PC-3 (cell line): ENCODE measurements at places on chromosomes 3 and 15. TPM values are rescaled to one million over a fixed set of nuclear protein-coding genes. Genes with fewer than 3 reads are reported as not detected.

Gene FBXO22
- total RNA-seq: 41.1 and 51.4 TPM in 2 replicates

Gene TGM4
- 0.46 and 1.2 TPM in 2 replicates for total RNA-seq

Gene FANCD2
- 58.7 and 67.9 TPM in 2 replicates for total RNA-seq

Gene RYR3
- not detected in 2 replicates for total RNA-seq

Gene ACTC1
- total RNA-seq: not detected in 2 replicates

Gene MME
- total RNA-seq: 1.2 and 3.1 TPM in 2 replicates

Gene C3orf20
- total RNA-seq: not detected in 2 replicates

- no peak for DNase-seq
These were observed 458 bp upstream of the STAC start for GRCh38 chr3:36379872-36380220.

DNA sequence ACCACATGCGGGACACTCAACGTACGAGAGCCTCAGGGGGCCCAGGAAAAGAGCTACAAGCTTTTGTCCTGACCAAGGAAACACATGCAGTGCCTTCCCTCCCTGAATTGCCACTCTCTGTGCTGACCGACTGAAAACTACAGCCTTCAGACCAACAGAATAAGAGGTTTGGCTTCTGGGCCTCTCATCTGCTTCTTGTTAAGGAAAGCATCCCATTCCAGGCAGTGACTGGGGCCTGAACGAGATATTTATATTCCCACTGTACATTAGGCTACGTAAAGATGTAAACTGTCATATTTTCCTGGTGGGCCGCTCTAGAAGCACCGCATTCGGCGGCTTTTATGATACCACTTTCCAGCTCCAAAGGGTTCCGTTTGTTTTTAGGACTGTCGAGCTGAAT lies 208.9 kb upstream of the TPM1 start:
- no peak for DNase-seq

- DNase-seq: no peak
These were observed 43.6 kb downstream of the TBC1D2B start for GRCh38 chr15:78033864-78034263.

DNA sequence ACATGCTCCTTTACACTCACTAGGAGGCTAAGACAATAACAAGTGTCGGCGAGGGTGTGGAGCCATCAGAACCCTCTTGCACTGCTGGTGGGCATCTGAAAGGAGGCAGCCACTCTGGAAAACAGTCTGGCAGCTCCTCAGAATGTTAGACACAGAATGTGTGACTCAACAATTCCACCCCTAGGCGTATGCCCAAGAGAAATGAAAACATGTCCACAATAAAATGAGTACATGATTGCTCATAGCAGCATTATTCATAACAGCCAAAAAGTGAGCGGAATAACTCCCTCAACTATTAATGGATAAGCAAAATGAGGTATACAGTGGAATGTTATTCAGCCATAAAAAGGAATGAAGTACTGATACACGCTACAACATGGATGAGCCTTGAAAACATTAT lies 57.8 kb downstream of the WNT7A start:
- DNase-seq: peak; percentile 98

DNA sequence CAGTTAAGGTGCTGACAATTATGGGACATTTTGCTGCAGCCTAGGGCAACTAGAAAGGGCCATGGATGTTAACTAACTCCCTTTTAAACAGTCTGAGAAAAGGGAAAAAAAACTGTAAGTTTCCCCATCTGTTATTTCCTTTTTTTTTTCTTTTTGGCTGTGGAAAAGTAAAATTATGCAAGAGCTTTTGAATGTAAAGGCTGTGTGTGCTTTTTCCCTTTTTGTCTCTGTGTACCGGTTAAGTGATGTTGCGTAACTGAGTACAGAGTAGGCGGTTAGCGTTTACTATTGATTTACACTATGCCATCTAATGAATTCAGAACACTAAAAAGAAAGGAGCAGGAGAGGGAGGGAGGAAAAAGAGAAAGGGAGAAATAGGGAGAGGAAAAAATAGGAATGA lies 403.6 kb downstream of the TIGIT start:
- no peak for DNase-seq

- peak; percentile 94 for DNase-seq
These were observed 253.5 kb upstream of the CTDSPL start for GRCh38 chr3:37608061-37608702.

DNA sequence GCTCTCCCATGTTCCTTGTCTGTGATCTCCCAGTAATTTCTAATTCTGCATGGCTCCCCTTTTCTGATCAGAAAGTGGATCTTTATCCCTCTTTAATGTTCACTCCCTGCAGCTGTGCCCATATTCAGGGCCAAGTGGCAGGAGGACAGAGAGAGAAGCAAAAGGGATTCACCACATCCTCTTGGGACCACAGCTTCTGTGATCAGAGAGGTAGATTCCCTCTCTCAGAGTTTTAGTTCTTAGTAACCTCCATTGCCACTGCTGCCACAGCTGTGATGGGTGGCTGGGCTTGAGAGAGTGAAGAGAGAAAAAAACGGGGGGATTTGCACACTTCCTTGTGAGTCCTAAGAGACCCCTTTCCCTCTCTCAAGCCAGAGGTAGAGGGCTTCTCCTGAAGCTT lies 49.2 kb downstream of the GLCE start:
- DNase-seq: no peak

- peak; percentile 40 for DNase-seq
These were observed 41.0 kb downstream of the ABHD2 start for GRCh38 chr15:89129123-89129815.

DNA sequence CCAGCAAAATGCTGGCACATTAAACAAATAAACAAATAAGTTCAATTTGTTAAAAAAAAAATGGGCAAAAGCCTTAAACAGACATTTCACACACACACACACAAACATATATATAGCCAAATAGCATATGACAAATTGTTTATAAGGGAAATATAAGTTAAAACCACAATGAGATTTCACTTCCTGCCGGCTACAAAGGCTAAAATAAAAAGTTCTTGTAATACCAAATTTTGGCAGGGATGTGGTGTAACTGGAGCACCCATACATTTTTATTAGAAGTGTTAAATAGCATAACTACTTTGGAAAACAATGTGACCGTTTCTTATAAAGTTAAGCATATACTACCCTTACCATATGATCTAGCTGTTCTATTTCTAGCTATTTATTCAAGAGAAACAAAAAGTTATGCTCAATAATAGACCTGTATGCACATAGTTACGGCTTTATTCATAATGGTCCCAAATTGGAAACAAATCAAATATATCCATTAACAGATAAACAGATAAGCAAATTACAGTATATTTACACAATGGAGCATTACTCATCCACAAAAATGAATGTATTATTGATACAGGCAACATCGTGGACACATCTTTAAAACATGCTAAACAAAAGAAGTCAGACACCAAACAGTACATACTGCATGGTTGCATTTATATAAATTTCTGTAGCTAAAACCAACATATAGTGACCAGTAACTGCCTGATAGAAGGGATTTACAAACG lies 93.9 kb downstream of the EOMES start:
- DNase-seq: peak; percentile 91

DNA sequence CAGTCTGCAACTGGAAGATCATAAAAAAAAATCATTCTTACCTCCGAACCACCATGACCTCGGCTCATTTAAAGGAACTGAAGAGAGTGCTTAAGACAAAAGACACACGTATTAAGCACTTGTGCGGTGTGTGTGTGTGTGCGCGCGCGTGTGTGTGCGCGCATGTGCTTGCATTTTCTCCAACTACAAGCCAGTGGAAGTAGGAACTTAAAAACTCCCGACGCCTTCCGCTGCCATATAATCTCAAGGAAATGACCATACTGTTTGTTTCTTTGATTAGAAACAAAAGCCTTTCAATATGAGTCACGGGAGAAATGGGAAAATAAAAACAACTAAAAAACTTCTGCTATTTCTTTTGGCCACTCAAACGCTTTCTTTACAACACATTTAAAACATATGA lies 32.4 kb downstream of the FRMD4B start:
- no peak for DNase-seq

DNA sequence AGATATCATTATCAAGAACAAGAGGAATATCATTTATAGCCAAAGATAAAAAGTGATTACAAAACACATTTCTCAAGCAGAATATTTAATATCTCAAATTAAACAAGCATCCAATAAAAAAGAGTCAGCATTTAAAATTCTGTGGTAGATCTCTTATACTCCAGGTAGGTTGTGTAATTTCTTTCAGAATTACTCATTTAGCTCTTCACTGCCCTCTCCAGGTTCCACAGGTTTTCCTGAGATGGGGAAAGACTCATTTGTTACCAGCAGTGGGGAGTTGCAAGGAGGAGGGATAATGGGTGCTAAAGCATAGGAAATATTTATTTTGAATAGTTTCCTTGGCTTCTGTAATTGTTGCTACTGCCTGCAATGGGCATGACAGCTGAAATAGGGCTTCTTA lies 83.1 kb upstream of the RASGRP1 start:
- peak; percentile 63 for DNase-seq

- DNase-seq: peak; percentile 50
These were observed 16.9 kb upstream of the NXPE3 start for GRCh38 chr3:101762041-101762646.

GRCh38 chr3:86708893-86709292 lies 282.1 kb downstream of the VGLL3 start:
- no peak for DNase-seq

DNA sequence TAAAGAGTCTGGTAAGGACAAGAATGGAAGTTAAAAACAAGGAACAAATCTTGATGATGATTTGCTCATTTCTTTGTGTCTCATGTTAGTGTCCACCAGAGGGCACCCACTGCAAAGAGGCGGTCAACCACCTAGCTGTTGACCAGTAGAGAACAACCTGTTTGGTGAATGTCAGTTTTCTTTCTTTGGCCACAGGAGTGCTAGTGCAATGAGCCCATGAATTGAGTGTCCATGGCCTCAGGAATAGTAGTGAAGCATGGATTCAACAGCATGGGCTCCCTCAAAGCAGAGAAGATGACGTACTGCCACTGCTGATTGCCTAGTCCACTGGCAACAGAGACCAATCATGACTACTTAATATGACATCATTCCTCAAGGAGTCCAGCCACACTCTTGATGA lies 10.7 kb upstream of the CNTN6 start:
- DNase-seq: peak; percentile 38

DNA sequence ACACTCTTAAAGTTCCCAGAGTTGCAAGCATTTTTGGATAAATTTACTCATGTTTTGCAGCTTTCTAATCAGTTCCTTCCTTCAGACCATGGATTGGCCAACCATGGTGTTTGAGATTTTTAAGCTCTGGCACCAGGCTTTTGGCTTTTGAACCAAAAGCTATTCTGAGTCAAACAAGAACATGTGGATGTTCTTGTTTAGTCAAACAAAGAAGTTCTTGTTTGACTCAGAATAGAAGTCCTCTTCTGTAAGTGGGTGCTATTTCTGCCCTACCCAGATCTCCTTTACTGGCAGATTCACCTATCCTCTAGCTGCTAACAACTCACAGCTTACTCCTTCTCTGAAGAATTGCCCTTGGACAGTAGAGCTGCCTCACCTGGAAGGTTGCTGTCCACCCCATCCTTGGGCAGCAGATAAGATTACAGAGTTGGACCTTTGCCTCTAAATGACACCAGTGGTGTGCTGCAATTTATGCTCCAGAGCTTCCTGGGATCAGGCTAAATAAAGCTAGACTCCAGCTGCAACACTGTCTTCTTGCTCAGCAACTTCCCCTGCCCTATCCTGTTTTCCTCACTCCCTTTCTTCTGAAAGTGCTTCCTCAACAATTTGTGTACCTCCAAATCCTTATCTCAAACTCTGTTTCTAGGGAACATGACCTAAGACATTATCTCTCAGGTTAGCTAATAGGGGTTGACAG lies 65.6 kb downstream of the COL6A6 start:
- DNase-seq: no peak
